ENCODE measurements at places on chromosomes 13 and 19.

- H3K27me3 ChIP-seq: no peaks in the 10 kb centered on the region
- H3K27ac ChIP-seq: no peak overlapping the region
- H3K4me1 ChIP-seq: no peaks in the 10 kb centered on the region
- no peak for DNase-seq
These were observed 46.5 kb downstream of the DNAJC3 start for GRCh38 chr13:95723438-95723837.

- H3K4me3 ChIP-seq: no peak overlapping the region
- H3K27me3 ChIP-seq: no peaks in the 10 kb centered on the region
- H3K27ac ChIP-seq: no peak overlapping the region
- no peaks in the 10 kb centered on the region for H3K36me3 ChIP-seq
- DNase-seq: no peak
- no peaks in the 10 kb centered on the region for H3K4me1 ChIP-seq
These were observed 43.7 kb upstream of the ENOX1 start for GRCh38 chr13:43830497-43830881.

DNA sequence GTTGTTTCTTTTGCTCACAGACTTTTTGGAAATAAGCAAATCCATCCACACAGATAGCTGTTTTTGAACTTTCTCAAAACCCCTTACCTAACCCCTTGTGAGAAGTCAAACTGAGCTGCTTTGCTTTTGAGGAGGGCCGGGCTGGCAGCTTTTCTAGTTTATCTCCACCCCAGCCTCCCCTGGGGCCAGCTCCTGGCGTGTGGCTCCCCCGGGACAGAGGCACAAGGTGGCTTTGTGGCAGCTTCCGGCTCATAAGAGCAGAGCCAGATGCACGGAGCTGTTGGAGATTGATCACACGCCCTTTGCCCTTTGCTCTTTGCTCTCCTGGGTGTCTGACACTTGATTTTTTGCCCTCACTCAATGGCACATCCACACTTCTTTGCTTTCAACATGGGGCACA is 24.9 kb upstream of the RNF113B start:
- H3K36me3 ChIP-seq: no peaks in the 10 kb centered on the region
- H3K4me3 ChIP-seq: no peak overlapping the region
- H3K27ac ChIP-seq: no peak overlapping the region
- H3K27me3 ChIP-seq: no peaks in the 10 kb centered on the region

DNA sequence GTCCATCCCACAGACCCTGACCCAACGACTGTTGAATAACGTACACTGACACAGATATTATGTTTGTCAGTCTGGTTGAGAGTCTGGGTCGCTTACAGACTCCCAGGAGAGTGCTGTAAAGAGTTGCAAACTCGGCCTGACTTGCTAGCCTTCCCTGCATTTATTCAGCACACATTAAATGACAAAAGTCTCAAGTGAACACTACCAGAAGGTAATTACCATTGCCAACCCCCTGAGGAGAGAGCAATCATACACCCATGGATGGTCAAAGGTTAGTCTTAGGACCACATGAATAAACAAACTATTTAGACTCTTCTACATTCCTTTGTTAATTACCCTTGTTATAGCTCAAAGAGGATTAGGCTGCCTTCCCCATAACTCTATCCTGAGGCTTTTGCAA is 1048.6 kb downstream of the PCDH17 start:
- H3K4me3 ChIP-seq: no peak overlapping the region
- DNase-seq: peak; percentile 4
- H3K4me1 ChIP-seq: no peaks in the 10 kb centered on the region

- H3K4me1 ChIP-seq: peaks cover 9% of the 10 kb centered on the region
- H3K27ac ChIP-seq: no peak overlapping the region
- H3K27me3 ChIP-seq: no peaks in the 10 kb centered on the region
- DNase-seq: no peak
- peaks cover 36% of the 10 kb centered on the region for H3K36me3 ChIP-seq
- no peak overlapping the region for H3K4me3 ChIP-seq
These were observed 7.4 kb upstream of the CCNP start for GRCh38 chr19:40233811-40234389.

- no peak overlapping the region for H3K27ac ChIP-seq
- H3K4me3 ChIP-seq: no peak overlapping the region
- peaks cover 8% of the 10 kb centered on the region for H3K36me3 ChIP-seq
- H3K4me1 ChIP-seq: 0 out of 2 replicates have a peak, but pooled peaks cover 4% of the 10 kb centered on the region
These were observed 3.7 kb downstream of the ZNF787 start for GRCh38 chr19:56117376-56117884.

DNA sequence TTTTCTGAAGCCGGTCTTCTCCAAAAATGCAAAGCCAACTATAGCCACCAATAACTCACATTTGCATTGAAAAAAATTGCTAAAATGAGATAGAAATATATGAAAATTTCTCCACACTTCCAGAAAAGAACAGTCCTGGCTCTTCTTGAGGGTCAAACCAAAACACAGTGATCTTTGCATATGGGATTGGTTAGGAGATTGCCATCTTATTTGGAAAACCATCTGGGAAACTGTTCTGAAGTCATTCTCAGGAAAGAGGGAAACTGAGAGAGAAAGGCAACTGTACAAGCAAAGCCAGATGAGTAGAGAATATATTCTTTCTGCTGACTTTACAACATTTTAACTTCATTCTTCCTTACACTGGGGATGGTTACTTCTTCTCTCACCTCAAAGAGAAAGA is 54.6 kb downstream of the HSPH1 start:
- H3K27ac ChIP-seq: no peak overlapping the region
- no peak for DNase-seq

GRCh38 chr13:108323031-108323430 is 53.5 kb downstream of the TNFSF13B start:
- no peaks in the 10 kb centered on the region for H3K27me3 ChIP-seq
- H3K27ac ChIP-seq: no peak overlapping the region
- DNase-seq: no peak
- no peak overlapping the region for H3K4me3 ChIP-seq
- H3K36me3 ChIP-seq: no peaks in the 10 kb centered on the region

GRCh38 chr13:38386421-38386820 is 36.8 kb downstream of the UFM1 start:
- H3K27ac ChIP-seq: no peak overlapping the region
- H3K4me1 ChIP-seq: peaks cover 17% of the 10 kb centered on the region
- no peak overlapping the region for H3K4me3 ChIP-seq
- H3K36me3 ChIP-seq: no peaks in the 10 kb centered on the region
- H3K27me3 ChIP-seq: no peaks in the 10 kb centered on the region

DNA sequence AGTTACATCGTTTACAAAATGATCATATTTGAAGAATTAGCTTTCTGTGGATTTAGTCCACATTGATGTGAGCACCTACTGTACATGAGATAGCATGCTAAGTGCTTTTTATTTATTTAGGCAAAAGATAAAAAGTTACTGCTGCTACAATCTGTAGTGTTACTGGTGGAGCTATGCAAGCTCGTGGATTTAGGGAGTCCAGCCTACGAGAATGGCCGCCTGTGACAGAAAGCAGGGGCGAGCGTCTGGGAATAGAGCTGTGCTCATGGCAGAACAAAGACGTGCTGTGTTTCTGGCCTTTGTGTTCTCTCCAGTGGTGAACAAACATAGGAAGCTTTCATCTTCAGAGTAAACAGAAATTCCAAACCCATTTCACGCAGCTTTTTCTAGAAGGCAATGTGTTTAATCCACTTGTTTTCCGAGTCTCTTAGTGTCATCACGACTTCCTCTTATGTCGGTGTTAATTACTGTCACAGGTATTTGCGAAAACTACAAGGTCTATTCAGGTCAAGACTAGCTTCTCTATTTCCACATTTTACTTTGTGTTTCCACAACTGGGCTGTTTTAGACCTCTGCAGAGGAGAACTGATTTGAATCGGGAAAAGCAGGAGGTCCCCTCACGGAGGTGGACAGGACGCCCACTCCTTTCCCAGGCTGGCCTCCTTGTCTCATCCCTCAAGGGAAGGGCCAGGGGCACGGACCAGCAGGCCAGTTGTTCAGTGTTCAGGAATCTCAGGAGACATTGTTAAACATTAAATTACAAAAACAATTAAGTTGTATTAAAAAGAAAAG is 67.3 kb downstream of the ATP11A start:
- H3K27me3 ChIP-seq: no peaks in the 10 kb centered on the region
- H3K4me1 ChIP-seq: no peaks in the 10 kb centered on the region
- DNase-seq: peak; percentile 36

DNA sequence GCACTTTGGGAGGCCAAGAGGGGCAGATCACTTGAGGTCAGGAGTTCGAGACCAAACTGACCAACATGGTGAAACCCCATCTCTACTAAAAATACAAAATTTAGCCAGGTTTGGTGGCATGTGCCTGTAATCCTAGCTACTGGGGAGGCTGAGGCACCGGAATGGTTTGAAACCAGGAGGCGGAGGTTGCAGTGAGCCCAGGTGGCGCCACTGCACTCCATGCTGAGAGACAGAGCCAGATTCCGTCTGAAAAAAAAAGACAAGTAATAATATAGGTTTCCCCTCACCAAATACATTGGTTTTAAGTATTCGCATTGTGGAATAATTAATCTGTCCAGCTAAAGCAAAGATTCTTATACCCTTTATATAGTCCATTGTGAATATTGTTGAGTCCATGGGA is 1544.6 kb downstream of the OLFM4 start:
- no peak overlapping the region for H3K27ac ChIP-seq
- H3K36me3 ChIP-seq: no peaks in the 10 kb centered on the region
- no peaks in the 10 kb centered on the region for H3K27me3 ChIP-seq
- no peak for DNase-seq
- H3K4me1 ChIP-seq: no peaks in the 10 kb centered on the region

GRCh38 chr19:32324631-32325285 is 20.7 kb upstream of the ZNF507 start:
- DNase-seq: peak; percentile 34
- no peak overlapping the region for H3K4me3 ChIP-seq
- H3K36me3 ChIP-seq: no peaks in the 10 kb centered on the region
- 0 out of 2 replicates have a peak, but pooled peaks cover 3% of the 10 kb centered on the region for H3K27me3 ChIP-seq
- H3K27ac ChIP-seq: no peak overlapping the region

- H3K27me3 ChIP-seq: no peaks in the 10 kb centered on the region
- no peak for DNase-seq
- peaks cover 28% of the 10 kb centered on the region for H3K4me1 ChIP-seq
- H3K4me3 ChIP-seq: no peak overlapping the region
- H3K27ac ChIP-seq: no peak overlapping the region
- no peaks in the 10 kb centered on the region for H3K36me3 ChIP-seq
These were observed 888.6 kb downstream of the DIAPH3 start for GRCh38 chr13:59274958-59275727.

- DNase-seq: no peak
- H3K27me3 ChIP-seq: no peaks in the 10 kb centered on the region
- H3K4me1 ChIP-seq: no peaks in the 10 kb centered on the region
- H3K27ac ChIP-seq: no peak overlapping the region
- no peak overlapping the region for H3K4me3 ChIP-seq
These were observed 193.6 kb downstream of the GPC6 start for GRCh38 chr13:93420206-93420605.

DNA sequence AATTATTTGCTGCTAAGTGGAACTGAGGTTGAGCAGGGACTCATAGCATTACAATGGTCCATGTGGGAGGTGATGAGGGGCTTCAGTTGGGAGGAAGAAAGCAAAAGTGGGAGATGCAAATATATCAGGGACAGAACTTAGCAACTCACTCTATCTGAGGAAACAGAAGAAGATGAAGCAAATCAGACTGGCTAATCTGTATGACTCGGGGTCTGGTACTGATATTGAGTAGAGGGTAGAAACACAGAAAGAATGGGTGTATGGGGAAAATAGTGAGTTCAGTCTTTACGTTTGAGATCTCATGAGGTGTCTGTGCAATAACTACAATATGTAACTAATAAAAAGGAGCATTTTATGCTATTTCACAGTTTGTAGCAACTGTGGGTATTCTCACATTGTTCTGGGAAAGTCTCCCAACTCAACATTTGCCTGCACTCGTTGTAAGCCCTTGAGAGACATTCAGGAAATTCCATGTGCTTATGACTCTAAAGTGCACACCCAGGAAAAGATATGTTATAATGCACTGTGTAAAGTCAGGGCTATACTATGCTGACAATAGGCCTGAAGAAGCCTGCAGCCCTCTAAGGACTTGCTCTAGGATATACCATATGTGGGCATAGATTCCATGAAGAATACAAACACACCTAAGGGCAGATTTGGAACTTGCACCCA is 183.5 kb downstream of the SPRY2 start:
- H3K4me3 ChIP-seq: no peak overlapping the region
- H3K27ac ChIP-seq: no peak overlapping the region
- H3K27me3 ChIP-seq: no peaks in the 10 kb centered on the region
- H3K36me3 ChIP-seq: no peaks in the 10 kb centered on the region

GRCh38 chr19:47374876-47375693 is 26.0 kb downstream of the DHX34 start:
- DNase-seq: no peak
- H3K27me3 ChIP-seq: no peaks in the 10 kb centered on the region
- H3K27ac ChIP-seq: no peak overlapping the region
- peaks cover 40% of the 10 kb centered on the region for H3K36me3 ChIP-seq
- H3K4me3 ChIP-seq: no peak overlapping the region
- H3K4me1 ChIP-seq: no peaks in the 10 kb centered on the region

DNA sequence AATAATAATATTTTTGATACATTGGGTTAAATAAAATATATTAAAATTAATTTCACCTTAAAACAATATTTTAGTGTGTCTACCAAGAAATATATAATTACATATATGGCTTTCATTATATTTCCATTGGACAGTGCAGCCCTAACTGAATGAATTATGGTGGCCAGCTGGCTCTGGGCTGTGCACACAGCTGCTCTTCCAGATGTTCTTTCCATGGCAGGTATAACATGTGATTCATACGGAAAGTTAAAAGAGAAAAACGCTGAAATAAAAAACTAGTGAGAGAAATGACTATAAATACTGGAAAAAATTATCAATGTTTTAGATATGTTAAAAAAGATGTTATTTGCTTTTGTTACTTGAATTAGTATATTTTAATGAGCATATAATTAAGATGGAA is 216.3 kb downstream of the RGCC start:
- no peak for DNase-seq
- no peak overlapping the region for H3K4me3 ChIP-seq
- H3K27me3 ChIP-seq: no peaks in the 10 kb centered on the region
- no peak overlapping the region for H3K27ac ChIP-seq
- peaks cover 11% of the 10 kb centered on the region for H3K4me1 ChIP-seq

GRCh38 chr19:38233740-38234251 is 9.8 kb upstream of the DPF1 start:
- no peaks in the 10 kb centered on the region for H3K36me3 ChIP-seq
- H3K27me3 ChIP-seq: no peaks in the 10 kb centered on the region
- peak; percentile 79 for DNase-seq
- no peak overlapping the region for H3K4me3 ChIP-seq

DNA sequence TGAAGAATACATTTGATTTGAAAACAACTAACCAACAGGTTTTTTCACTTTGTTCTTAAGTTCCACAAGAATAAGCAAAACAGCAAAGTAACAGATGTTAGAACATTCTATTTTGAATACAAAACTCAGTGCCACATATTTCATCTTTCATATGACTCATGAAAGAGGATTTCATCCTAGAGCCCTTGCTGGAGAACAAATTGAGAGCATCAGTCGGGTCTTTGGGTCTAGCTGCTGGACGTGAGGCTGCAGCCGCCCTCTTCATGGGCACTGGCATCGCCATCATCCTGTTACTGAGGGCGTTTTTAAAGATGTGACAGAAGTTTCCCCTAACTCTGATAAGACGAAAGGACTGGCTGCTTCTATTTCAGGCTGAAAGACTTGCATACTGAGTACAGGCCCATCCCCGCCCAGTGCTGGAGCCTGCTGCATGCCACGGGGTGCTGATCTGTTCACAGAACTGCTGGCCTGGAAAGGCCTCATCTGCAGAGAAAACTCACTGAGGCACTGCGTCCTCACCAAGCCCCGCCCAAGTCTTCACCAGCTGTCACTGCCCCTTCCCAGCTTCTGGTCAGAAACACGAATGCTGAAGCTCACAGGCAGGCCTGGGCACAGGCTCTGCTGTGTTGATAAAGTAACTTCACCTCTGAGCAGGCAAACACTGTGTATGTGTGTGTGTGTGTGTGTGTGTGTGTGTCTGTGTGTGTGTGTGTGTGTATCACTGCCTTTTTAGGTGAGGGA is 101.4 kb downstream of the TUBGCP3 start:
- peaks cover 7% of the 10 kb centered on the region for H3K36me3 ChIP-seq
- H3K27me3 ChIP-seq: no peaks in the 10 kb centered on the region
- no peak for DNase-seq
- H3K27ac ChIP-seq: no peak overlapping the region
- H3K4me1 ChIP-seq: no peaks in the 10 kb centered on the region
- H3K4me3 ChIP-seq: no peak overlapping the region
